ENCODE measurements at places on chromosomes 4 and X.

- DNase-seq: no peak
These were observed 111.7 kb downstream of the TENM3 start for GRCh38 chr4:182354867-182355266.

- DNase-seq: peak; percentile 14
These were observed 111.4 kb downstream of the SH3KBP1 start for GRCh38 chrX:19775830-19776485.

DNA sequence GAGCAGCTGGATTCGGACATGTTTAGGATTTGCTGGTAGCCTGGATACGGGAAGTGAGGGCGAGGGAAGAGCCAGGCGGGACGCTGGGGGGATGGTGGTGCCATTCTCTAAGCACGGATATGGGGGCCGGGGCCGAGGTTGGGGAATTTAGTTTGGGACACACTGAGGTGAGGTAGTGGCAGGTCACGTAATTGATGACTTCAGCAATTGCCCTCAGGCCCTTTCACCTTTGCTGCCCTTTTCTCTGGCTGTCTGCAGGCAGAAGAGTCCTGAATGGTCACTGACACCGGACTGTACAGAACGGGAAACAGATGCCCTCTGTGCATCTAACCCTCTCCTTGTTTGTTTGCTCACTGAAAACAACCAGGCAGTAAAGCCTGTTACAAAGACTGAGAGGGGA lies 16.9 kb upstream of the HMGB3 start:
- no peak for DNase-seq

- DNase-seq: no peak
These were observed 7.5 kb downstream of the NEK1 start for GRCh38 chr4:169604903-169605331.

DNA sequence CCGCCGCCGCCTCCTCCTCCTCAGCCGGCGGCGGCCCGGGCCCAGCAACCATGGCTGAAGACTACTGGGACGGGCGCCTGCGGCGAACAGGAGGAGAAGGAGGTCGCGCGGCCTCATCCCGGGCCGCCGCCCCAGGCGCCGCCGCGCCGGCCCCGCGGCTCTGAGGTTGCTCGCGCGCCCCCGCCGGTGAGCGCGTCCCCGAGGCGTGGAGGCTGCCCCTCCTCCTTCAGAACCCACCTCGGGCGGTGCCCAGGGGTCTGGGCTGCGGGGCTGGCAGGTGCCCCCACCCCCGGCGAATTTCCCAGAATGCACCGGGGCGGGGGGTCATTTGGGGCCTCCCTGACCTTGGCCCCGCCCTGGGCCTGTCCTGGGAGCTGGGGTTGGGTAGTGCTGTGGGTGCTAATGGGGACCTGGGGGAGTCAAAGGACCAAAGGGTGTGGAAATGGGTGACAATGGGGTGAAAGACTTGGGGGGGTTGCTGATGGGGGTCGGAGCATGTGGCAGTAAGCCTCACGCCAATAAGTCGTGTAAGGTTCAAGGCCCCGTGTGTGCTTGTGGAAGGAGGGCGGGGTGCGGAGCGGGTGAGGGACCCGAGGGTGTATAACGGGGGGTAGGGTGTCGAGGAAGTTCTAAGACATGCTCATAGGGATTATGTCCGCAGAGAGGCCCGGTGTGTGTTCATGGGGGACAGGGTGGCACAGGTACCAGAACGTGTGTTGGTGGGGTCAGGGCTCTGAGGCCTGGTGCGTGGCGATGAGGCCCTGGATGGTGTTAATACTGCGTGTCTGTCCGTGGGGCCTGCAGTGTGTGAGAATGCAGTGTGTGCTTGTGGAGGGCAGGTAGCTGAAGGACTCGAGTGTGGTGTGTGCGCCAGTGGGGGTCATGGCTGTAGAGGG lies 687 bp downstream of the CDK16 start:
- peak; percentile 25 for DNase-seq

DNA sequence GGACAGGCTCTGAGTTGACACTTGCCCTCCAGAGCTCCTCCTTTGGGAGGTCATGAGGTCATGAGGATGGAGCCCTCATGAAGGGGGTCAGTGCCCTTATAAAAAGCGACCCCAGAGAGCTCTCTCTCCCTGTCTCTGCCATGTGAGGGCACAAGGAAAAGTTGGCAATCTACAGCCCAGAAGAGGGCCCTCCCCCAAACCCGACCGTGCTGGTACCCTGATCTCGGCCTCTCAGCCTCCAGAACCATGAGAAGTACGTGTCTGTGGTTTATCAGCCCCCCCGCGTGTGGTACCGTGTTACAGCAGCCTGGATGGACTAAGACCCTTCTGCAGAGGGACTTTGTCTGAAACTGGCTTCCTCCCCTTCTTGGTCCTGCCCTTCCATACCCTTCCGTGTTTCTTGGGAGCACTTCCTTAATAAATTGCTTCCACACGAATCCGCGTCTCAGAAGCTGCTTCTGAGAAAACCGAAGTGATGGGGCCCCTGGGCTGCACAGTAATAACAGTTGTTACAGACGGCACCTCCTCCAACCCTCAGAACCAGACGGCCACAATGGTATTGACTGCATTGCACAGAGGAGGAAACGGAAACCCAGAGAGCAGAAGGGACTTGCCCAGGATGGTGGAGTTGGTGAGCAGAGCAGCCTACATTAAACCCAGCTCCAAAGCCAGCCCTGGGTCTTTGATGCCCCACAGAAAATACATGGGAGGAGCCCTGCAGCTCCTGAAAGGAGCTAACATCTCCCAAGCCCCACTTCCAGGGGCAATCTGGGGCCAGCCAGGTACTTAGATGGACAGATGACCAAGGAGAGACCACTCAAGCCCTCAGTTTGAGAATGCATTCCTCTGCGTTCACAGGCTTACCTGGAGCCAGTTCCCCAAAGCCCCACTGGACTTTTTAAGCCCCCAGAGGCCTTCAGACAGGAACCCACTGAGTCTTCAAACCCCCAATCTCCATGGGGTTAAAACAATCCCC lies 242.7 kb downstream of the BCOR start:
- DNase-seq: peak; percentile 67

DNA sequence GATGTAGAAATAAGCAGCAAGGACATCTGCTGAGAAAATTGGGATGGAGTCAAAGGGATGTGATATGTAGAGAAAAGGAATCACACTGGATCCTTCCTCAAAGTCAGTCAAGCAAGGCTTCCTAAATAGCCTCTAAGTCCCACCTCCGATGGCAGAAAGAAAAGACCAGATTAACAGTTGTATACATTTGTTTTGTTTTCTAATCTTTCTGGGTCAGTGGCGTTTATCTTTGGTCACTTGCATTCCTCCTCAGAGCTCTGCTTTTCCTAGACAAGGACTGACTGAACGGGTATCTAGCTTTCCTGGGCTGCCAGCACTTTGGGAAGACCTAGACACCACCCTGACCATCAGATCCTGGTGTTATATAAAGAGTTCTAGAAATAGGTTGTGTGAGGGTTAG lies 23.2 kb downstream of the PACRGL start:
- DNase-seq: no peak

GRCh38 chrX:24145303-24146186 lies 4.0 kb upstream of the ZFX start:
- DNase-seq: no peak

DNA sequence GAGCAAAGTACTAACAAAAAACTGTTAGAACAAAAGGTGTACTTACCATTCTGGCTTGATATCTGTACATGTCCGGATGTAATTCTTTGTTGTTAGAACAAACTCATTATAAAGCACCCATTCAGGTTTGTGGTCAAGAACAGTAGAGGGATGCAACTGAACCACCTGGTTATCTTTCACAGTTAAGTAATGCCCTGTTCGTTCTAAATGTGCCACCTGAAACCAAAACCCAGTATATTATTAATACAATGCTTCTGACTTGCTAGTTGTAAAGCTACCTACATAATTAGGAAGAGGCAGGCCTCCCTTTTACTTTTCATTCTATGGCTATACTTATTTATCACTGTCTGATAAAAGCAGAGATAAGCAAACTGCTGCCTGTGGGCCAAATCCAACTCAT lies 54.8 kb downstream of the DHX15 start:
- DNase-seq: no peak

DNA sequence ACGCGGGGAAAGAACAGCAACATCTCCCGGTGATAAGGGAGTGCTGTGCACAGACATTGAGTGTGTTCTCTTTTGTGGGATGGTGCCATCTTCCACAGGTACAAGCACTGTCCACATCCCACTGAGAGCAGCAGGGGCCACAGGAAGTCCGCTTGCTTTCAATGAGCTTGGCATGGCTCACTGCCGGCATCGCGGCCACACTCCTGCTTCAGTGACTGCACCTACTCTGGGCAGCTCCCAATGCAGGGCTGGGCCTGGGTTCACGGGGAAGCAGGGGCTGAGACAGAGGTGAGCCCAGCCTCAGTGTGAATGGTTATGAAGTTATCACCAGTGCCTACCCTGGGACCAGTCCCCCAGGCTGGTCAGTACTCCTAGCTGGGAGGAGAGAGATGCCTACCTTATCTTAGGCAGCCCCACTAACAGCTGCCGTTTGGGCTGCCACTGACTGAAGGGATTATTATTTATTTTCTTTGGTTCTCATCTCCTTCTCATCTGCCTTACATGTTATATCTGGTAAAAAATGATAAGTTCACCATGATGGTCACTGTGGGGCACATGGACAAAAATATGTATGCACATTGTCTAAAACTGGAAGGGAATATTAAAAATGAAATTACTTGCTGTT lies 99.2 kb downstream of the MGST2 start:
- no peak for DNase-seq

- no peak for DNase-seq
These were observed 84.5 kb downstream of the FAM53A start for GRCh38 chr4:1599491-1600210.

DNA sequence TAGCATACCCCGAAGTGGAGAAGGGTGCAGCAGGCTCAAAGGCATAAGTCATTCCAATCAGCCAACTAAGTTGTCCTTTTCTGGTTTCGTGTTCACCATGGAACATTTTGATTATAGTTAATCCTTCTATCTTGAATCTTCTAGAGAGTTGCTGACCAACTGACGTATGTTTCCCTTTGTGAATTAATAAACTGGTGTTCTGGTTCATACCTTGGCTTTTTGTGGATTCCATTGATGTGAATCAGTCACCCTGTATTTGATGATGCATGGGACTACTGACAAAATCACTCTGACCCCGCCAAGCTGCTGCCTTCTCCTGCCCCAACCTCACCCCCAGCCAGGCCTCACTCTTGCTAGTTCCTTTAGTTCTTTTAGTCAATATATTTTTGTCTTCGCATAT lies 32.7 kb downstream of the F9 start:
- DNase-seq: no peak

DNA sequence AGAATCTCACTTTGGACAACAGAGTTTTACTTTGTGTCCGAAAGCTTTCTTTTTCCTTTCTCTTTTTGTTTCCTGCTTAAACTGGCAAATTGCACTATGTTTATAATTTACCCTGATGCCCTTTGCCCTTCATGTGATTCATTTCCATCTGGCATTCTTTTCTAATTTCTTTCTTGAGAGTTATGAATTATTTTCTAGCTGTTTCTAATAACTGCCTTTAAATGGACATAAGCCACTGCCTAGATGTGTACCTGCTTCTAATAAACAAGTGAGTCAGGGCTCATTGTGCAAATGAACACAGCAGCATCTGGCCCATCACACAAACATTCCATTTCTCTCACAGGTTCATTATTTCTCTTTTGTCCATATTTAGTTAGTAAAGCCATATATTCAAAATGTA lies 242.3 kb upstream of the GPRIN3 start:
- DNase-seq: no peak

DNA sequence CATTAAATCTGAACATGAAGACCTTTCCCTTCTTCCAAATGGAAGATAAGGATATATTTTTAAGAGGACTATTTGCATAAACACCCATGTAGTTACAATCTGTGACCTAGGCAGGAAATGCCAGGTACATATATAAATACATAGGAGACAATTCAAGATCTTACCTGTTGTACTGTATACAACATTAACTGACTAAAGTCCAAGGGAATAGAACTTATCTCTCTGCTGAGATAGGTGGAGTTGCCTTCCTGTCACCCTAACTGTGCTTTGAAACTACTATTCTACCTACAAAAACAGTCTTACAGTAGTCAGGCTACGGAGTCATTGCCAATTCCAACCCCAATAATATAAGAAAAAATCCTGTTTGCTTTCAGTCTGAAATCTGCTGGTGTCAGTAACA lies 106.3 kb downstream of the CHRNA9 start:
- no peak for DNase-seq

DNA sequence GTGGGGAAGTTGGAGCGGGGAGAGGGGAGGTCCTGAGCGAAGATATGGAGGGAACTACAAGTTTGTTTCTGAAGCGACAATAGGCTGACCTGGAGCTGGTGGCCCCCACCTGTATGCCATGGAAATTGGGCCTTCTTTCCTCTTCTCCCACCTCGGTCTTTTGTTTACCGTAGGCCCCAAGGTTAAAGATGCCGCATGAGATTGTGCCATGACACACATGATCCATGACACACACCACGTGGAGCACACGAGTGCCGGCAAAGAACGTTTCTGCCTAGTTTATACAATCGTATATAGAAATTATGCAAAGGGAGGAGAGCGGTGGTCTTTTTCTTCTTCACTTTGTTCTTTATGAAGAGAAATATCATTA lies 408 bp downstream of the TMEM33 start:
- DNase-seq: no peak

GRCh38 chr4:76614589-76614988 lies 179.6 kb downstream of the SHROOM3 start:
- no peak for DNase-seq

GRCh38 chr4:23855912-23856605 lies 33.8 kb downstream of the PPARGC1A start:
- no peak for DNase-seq

DNA sequence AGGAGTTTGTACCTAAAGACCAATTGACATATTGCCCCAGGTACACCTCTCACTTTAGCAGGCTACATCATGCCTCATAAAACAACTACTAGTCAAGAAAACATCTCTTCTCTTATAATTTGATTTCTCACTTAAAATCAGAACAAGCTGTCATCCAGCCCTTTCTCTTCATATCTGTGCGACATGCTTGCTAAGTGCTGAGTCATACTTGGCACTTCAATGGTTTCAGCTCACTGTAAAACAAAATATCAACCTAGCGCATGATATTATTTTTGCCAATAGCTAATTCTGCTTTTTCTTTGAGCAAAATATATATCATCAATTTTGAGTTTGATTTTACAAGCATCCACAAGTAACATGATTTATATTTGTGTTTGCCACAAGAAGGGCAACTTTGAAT lies 27.9 kb upstream of the FUNDC1 start:
- no peak for DNase-seq

GRCh38 chr4:186832906-186833305 lies 109.2 kb upstream of the FAT1 start:
- DNase-seq: no peak
